ENCODE measurements at places on chromosomes 1 and 21. TPM values are rescaled to one million over a fixed set of nuclear protein-coding genes. Genes with fewer than 3 reads are reported as not detected.

- no peak for DNase-seq
Observed at GRCh38 chr1:34701326-34702060, 53.4 kb upstream of the GJB5 start.

DNA sequence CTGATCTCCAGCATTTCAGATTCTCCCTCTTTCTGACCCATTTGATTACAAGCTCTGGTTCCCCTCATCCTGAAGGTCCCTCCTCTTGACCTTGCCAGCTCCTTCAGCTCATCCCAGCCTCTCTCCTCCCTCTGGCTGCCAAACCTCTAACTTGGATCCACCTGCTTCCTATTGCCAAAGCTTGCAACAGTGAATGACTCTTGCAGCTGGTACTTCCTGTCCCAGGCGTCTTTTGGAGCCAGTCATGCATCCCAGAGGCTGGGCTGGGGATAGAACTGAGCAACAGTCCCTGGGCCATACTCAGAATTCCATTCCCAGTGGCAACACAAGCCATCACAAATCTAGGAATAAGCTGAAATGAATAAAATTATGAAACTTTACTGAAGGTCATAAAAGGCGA lies 27.7 kb upstream of the SPOCD1 start:
- no peak for DNase-seq

DNA sequence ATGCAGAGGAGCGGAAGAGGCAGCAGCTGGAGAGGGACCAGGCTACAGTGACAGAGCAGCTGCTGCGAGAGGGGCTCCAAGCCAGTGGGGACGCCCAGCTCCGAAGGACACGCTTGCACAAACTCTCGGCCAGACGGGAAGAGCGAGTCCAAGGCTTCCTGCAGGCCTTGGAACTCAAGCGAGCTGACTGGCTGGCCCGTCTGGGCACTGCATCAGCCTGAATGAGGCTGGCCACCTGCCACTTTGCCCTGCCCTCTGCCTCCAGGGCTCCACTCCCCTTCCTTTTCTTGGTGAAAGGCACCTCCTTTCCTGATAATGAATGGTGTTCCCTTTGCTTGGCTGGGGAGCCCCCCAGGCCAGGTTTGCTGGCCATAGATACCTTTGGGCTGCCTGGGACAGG lies 3.3 kb upstream of the HMGN2 start:
- no peak for DNase-seq

DNA sequence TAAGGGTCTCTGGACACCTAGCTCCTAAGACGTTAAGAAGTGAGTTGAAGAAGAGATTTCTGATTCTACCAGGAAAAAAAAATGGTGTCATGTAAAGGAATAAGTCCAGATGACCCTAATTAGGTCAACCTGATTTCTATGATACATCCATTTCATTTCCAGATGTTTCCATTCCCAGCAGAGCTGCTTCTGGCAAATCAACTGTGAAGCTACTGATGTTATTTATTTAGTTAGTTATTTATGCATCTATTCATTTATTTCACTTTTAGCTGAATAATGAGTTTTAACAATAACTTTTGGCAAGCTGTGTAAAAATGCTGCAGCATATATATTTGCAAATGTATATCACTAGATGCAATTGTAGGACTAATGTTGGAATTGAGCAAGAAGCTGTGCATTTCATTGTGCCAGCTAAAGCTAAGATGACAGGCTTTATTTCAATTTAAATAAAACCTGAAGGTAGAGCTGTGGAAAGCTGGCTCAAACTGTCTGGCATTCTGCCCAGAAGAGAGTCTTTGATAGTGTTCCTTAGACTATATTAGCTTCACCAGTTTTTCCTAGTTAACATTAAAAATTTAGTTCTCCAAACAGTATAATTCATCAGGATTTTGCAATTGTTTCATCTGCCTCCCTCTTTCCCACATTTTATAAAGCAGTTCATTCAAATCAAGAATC lies 1164.4 kb upstream of the ADGRL4 start:
- DNase-seq, result no peak

- no peak for DNase-seq
Observed at GRCh38 chr1:75198761-75199160, 64.6 kb downstream of the LHX8 start.

DNA sequence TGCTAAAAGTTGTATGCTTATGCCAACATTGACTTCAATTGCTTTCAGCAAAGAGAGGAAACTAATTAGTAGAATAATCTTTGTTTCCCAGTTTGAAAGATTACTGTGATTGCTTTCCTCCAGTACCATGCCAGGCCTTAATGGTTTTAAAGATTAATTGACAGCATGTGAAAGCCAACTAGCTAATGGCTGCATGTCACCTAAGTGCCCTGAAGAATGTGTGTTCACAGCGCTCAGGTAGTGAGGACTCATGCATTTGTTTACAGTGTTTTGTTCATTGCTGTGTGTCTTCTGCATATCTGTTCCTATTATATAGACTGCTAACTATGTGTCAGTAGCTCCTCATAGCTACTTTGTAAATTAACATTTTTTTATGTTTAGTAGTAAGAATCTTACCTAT lies 335.6 kb downstream of the LRRIQ3 start:
- DNase-seq, result no peak

DNA sequence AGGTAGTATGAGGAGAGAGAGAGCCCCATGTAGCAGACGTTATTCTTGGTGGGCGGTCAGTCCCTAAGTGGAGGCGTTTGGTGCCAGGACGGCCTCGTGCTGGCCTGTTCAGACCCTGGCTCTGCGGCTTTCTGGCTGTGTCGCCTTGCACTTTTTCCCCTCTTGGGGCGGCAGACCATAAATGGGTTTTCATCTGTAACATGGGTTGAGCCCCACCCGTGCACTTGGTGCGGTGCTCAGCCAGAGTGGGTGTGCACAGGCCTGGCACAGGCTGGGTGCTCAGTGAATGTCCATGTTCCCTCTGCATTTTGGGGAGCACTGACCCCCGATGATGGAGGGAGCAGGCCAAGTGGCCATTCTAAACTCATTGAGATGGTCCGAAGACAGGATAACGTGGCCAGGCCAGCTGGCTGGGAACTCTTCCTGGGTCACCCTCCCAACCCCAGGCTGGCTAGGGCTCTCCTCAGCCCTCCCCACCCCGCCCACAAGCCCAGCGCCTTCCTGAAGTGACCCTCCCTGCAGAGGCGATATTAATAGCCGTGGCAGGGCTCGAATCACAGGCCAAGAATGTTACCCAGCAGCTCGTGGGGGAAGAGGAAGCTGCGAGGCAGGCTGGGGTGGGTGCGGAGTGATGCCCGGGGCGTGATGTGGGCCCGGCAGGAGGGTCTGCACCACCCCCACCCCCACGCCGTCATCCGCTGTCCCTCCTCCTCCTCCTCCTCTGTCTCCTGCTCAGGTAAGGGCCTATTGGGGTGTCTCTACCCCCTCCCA lies 78.5 kb downstream of the ARHGEF10L start:
- no peak for DNase-seq

The SPATA1 gene
- 0.25 TPM for total RNA-seq

The FAM78B gene
- total RNA-seq, result 0.43 TPM

The PADI3 gene
- not detected for total RNA-seq

The HSD3B1 gene
- total RNA-seq, result not detected

The SMPDL3B gene
- total RNA-seq, result 0.30 TPM

The TCHH gene
- total RNA-seq, result not detected

The PLEKHN1 gene
- total RNA-seq, result 9.9 TPM

The SAMSN1 gene
- 49.7 TPM for total RNA-seq

All from T-cell (primary cell).